ENCODE measurements at places on chromosomes 5 and 9. TPM values are rescaled to one million over a fixed set of nuclear protein-coding genes. Genes with fewer than 3 reads are reported as not detected.

The ZNF483 gene
- 0.84 TPM for total RNA-seq

The TCOF1 gene
- total RNA-seq = 8.5 TPM

The MLANA gene
- 0.25 TPM for total RNA-seq

The OR1J2 gene
- total RNA-seq = not detected

The CCDC192 gene
- not detected for total RNA-seq

The PCDHB16 gene
- 0.09 TPM for total RNA-seq

The ALDOB gene
- total RNA-seq = 527 TPM

The KLF9 gene
- total RNA-seq = 77.0 TPM

The C9 gene
- 128 TPM for total RNA-seq

The DNM1 gene
- total RNA-seq = 1.6 TPM

The PCDHA4 gene
- total RNA-seq = 0.09 TPM

The HRH2 gene
- 2.1 TPM for total RNA-seq

Data from liver (tissue), 10 donors.